ENCODE measurements at places on chromosomes 3 and 15. TPM values are rescaled to one million over a fixed set of nuclear protein-coding genes. Genes with fewer than 3 reads are reported as not detected.

ACTRT3 gene
- 6.4 TPM for total RNA-seq

AADACL2 gene
- total RNA-seq, result not detected

AGBL1 gene
- not detected for total RNA-seq

ULK4 gene
- 8.9 TPM for total RNA-seq

CDHR4 gene
- 0.07 TPM for total RNA-seq

ZPLD1 gene
- 1.1 TPM for total RNA-seq

GOLGA8J gene
- total RNA-seq, result not detected

FSIP1 gene
- total RNA-seq, result 1.6 TPM

FRG2C gene
- total RNA-seq, result not detected

LTF gene
- 1.7 TPM for total RNA-seq

TERC gene
- 23.9 TPM for total RNA-seq

KCNMB2 gene
- not detected for total RNA-seq

PIERCE2 gene
- total RNA-seq, result 3.1 TPM

OR5K4 gene
- not detected for total RNA-seq

PLCL2 gene
- 8.5 TPM for total RNA-seq

DHX36 gene
- 47.6 TPM for total RNA-seq

TNFAIP8L3 gene
- total RNA-seq, result 6.9 TPM

AGTR1 gene
- 0.30 TPM for total RNA-seq

PLEKHO2 gene
- total RNA-seq, result 22.3 TPM

ARPP21 gene
- 2.4 TPM for total RNA-seq

HRH1 gene
- total RNA-seq, result 21.6 TPM

THSD4 gene
- 120 TPM for total RNA-seq

All from smooth muscle cell of the pulmonary artery (primary cell).